ENCODE measurements at places on chromosomes 4 and X. TPM values are rescaled to one million over a fixed set of nuclear protein-coding genes. Genes with fewer than 3 reads are reported as not detected.

DNA sequence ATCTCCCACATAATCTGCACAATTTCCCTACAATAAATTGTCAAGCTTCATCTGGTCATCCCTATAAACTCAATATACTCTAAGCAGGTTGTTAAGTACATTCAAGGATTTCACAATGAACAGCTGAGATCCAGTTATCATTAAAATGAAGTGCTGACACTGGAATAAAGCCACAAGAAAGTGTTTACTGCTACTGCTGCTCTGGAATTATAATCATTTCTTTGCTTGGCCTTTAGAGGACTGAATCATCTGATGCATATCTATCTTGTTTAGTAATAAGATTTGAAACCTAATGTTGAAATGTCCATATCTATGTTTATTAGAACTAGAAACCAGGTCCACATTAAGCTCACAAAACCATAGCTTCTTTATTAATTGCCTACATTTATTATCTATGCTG is 338.6 kb upstream of the ZFP42 start:
- H3K27me3 ChIP-seq = no peaks in the 10 kb centered on the region
- H3K4me1 ChIP-seq = no peaks in the 10 kb centered on the region
- no peak overlapping the region for H3K4me3 ChIP-seq
- H3K36me3 ChIP-seq = no peaks in the 10 kb centered on the region
- DNase-seq = no peak

GRCh38 chr4:119493419-119493818 is 135.2 kb downstream of the PDE5A start:
- no peaks in the 10 kb centered on the region for H3K4me1 ChIP-seq
- H3K4me3 ChIP-seq = no peak overlapping the region
- peaks cover 9% of the 10 kb centered on the region for H3K36me3 ChIP-seq
- DNase-seq = no peak
- no peaks in the 10 kb centered on the region for H3K27me3 ChIP-seq

GRCh38 chr4:161869511-161869910 is 294.3 kb downstream of the FSTL5 start:
- H3K36me3 ChIP-seq = no peaks in the 10 kb centered on the region
- H3K4me3 ChIP-seq = no peak overlapping the region

GRCh38 chrX:9682456-9682855 is 83.2 kb downstream of the GPR143 start:
- no peak overlapping the region for H3K27ac ChIP-seq
- H3K36me3 ChIP-seq = no peaks in the 10 kb centered on the region
- H3K27me3 ChIP-seq = no peaks in the 10 kb centered on the region
- H3K4me1 ChIP-seq = no peaks in the 10 kb centered on the region
- no peak overlapping the region for H3K4me3 ChIP-seq
- peak; percentile 47 for DNase-seq

Gene ARX
- 0.66 TPM for total RNA-seq

- H3K27me3 ChIP-seq = no peaks in the 10 kb centered on the region
- H3K4me1 ChIP-seq = no peaks in the 10 kb centered on the region
- H3K27ac ChIP-seq = no peak overlapping the region
These were observed 115.1 kb downstream of the PHEX start for GRCh38 chrX:22147214-22147613.

- H3K4me1 ChIP-seq = peaks cover 11% of the 10 kb centered on the region
- H3K27me3 ChIP-seq = no peaks in the 10 kb centered on the region
- H3K27ac ChIP-seq = no peak overlapping the region
- no peak for DNase-seq
- peak overlapping the region; percentile 59 for H3K4me3 ChIP-seq
These were observed 2.3 kb downstream of the HNRNPD start for GRCh38 chr4:82371497-82371896.

DNA sequence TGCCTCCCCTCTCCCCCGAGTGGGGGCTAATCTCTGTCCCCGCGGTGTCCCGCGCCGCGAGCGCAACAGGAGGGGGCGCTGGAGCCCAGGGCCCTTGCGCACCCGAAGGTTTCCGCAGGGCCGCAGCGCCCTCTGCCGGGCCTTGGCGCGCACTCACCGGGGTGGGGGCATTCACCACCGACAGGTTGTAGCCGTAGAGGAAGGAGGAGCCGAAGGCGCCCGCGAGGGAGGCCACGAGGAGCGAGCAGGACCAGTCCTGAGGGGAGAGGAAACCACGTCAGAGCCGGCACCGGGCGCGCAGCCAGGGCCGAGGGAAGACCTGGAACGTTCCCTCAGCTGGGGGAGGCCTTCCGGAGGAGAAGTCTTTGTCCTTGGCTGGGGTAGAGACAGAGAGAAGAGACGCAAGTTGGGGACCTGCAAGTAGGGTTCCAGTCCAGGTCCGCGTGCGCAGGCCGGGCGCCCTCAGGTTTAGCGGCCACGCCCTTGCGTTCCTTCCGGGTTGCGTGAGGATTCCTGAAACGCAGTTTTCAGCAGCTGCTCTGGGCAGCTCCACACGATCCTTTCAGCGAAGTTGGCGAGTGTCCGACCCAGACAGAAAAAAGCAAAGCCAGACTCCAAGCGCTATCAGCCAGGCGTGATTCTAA is 2.4 kb downstream of the SLC2A9 start:
- peak; percentile 96 for DNase-seq
- peaks cover 4% of the 10 kb centered on the region for H3K4me1 ChIP-seq
- H3K4me3 ChIP-seq = peak overlapping the region; percentile 44
- no peaks in the 10 kb centered on the region for H3K27me3 ChIP-seq

Gene KLHL4
- total RNA-seq = 0.15 TPM

- no peaks in the 10 kb centered on the region for H3K27me3 ChIP-seq
- no peak for DNase-seq
- H3K36me3 ChIP-seq = no peaks in the 10 kb centered on the region
- no peak overlapping the region for H3K4me3 ChIP-seq
- H3K27ac ChIP-seq = no peak overlapping the region
These were observed 39.5 kb downstream of the KANTR start for GRCh38 chrX:53133400-53133799.

- H3K4me1 ChIP-seq = no peaks in the 10 kb centered on the region
- DNase-seq = no peak
- H3K4me3 ChIP-seq = no peak overlapping the region
These were observed 113.7 kb downstream of the SHROOM3 start for GRCh38 chr4:76548704-76549103.

GRCh38 chrX:65671966-65672365 is 4.5 kb downstream of the MSN start:
- H3K27ac ChIP-seq = no peak overlapping the region
- no peak for DNase-seq
- H3K4me3 ChIP-seq = no peak overlapping the region
- H3K4me1 ChIP-seq = no peaks in the 10 kb centered on the region

Gene PCDH7
- total RNA-seq = 18.0 TPM

DNA sequence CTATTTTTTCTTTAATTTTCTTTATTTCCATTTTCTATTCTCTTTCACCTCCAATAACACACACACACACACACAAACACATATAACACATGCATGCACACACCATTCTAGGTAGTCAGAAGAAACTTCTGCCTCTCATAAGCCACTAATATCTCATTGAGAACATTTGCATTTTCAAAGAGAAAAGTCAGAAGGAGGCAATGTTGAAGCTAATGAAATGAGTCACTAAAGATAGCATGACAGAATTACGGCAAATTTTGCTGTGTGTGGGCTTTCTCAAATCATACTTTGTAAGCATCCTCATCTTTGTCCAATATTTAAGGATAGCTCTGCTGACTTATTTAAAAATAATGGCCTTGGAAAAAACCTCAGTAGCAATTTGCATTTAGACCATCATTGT is 291.3 kb downstream of the GUCY2F start:
- H3K27ac ChIP-seq = no peak overlapping the region
- no peak for DNase-seq
- H3K27me3 ChIP-seq = no peaks in the 10 kb centered on the region
- no peaks in the 10 kb centered on the region for H3K4me1 ChIP-seq
- no peak overlapping the region for H3K4me3 ChIP-seq

Gene TKTL2
- not detected for total RNA-seq

Gene SULT1E1
- not detected for total RNA-seq

Gene RGN
- 0.88 TPM for total RNA-seq

Gene MAB21L2
- 27.5 TPM for total RNA-seq

DNA sequence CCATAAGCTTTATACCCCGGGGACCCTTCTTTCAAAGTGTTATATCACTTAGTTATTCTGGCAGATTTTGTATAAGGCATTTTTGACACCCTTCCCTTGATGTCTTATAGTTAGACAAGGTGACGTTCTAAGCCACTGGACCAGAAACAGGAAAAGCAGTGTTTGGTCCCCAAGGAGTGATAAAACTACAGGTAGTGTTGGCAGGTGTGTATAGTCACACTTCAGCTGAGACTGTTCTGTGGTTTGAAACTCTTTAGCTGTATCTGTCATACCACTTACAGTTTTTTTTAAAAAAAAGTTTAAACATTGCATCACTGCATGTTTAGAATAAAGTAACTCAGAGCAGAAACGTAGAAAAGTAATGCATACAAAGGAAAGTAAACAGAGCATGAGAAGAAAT is 48.5 kb downstream of the TLL1 start:
- H3K4me1 ChIP-seq = no peaks in the 10 kb centered on the region
- H3K27me3 ChIP-seq = no peaks in the 10 kb centered on the region
- H3K4me3 ChIP-seq = no peak overlapping the region
- no peak for DNase-seq

DNA sequence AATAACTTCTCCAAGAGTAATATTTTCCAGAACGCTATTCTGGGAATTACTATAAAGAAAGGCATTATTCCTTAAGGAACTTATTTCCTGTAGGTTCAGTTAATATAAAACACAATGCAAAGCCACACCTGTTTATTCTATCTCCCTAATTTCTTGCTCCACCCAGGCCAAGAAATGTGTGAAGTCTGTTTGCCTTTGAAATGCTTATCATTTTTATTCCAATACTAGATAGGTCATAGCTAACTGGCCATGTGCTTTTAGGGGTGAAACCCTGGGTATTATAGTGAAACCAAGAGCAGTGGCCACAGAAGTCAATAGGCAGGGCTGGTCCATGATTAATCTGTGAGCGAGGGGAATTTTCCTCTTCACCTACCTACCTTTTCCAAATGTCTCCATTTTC is 14.8 kb downstream of the CXCL3 start:
- H3K4me3 ChIP-seq = no peak overlapping the region
- DNase-seq = peak; percentile 66

DNA sequence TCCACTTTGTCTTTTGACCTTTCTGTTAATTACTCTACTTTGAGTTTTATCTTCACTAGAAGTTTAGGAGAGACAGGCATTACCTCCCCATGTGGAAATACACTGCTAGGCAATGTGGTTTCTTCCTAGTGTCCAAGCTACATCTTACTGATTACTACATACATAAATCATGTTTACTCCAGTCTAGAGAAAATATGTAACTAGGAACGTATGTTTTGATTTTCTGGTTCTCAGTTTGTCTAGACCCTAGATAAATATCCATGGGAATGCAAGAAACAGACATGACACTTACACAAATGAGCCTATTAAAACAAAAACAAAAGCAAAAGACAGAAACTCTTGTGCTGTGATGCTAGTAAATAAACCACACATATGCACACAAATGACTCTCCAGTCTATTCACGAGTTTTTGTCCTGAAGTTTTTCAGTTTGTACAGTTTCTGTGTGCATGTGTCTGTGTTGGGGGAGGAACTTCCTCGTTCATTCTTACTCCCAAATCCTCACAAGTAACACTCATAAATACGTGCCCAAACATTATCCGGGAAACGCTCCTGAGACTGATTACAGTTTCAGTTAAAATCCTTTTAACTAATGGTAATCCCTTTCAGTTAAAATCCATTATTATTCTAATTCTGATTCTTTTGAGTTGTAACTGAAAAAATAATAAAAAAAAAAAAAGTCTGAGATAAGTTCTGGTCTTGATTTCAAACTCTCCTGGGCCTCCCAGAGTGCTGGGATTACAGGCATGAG is 283.5 kb upstream of the FTHL17 start:
- DNase-seq = no peak
- no peaks in the 10 kb centered on the region for H3K27me3 ChIP-seq
- no peak overlapping the region for H3K27ac ChIP-seq
- H3K4me1 ChIP-seq = no peaks in the 10 kb centered on the region
- no peak overlapping the region for H3K4me3 ChIP-seq
- H3K36me3 ChIP-seq = no peaks in the 10 kb centered on the region

DNA sequence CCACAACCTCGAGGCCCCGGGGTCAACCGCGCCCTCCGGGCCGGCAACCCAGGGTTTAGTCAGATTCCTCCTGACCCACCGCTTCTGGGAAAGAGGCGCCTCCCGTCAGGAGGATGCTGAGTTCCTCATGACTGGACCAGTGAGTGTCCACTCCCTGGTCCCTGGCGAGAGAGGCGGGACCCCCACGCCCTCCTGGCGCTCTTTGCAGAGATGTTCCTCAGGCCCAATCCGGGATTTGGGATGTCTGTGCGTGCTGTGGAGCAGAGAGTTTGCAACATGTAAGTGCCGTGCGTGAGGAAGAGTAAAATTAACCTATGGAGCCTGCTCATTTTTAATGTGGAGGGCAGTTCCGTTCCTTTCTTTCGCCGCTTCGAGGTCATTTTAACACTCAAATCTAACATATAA is 824 bp upstream of the UGDH start:
- no peaks in the 10 kb centered on the region for H3K27me3 ChIP-seq
- peak; percentile 83 for DNase-seq
- peaks cover 6% of the 10 kb centered on the region for H3K4me1 ChIP-seq
- peak overlapping the region; percentile 93 for H3K27ac ChIP-seq
- H3K36me3 ChIP-seq = no peaks in the 10 kb centered on the region
- peak overlapping the region; percentile 77 for H3K4me3 ChIP-seq

GRCh38 chr4:112136551-112136950 is 8.7 kb upstream of the FAM241A start:
- no peaks in the 10 kb centered on the region for H3K27me3 ChIP-seq
- no peaks in the 10 kb centered on the region for H3K4me1 ChIP-seq
- no peaks in the 10 kb centered on the region for H3K36me3 ChIP-seq
- H3K27ac ChIP-seq = no peak overlapping the region
- no peak overlapping the region for H3K4me3 ChIP-seq

- no peaks in the 10 kb centered on the region for H3K27me3 ChIP-seq
- H3K27ac ChIP-seq = no peak overlapping the region
- DNase-seq = no peak
- no peaks in the 10 kb centered on the region for H3K36me3 ChIP-seq
These were observed 135.4 kb downstream of the GC start for GRCh38 chr4:71648448-71648847.

GRCh38 chrX:148426467-148426866 is 74.0 kb upstream of the AFF2 start:
- no peak for DNase-seq
- no peak overlapping the region for H3K4me3 ChIP-seq
- no peaks in the 10 kb centered on the region for H3K4me1 ChIP-seq
- no peak overlapping the region for H3K27ac ChIP-seq
- no peaks in the 10 kb centered on the region for H3K27me3 ChIP-seq
